Kidney (tissue), 22 donors: ENCODE measurements at places on chromosomes 13 and 19. TPM values are rescaled to one million over a fixed set of nuclear protein-coding genes. Genes with fewer than 3 reads are reported as not detected.

DNA sequence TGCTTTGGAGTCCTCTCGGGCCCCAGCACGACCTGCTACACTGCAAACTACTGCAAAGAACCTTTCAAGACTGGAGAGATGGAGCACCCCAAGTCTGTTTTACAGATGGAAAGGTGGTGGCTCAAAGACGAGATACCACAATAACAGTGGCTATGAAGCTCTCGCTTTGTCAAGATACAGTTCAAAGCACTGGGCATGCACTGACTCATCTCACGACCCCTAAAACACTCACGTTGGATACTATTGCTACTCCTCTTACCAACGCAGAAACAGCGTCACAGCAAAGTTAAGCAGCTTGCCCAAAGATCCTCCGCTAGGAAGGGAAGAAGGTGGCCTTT is 24.0 kb upstream of the LAIR1 start:
- H3K36me3 ChIP-seq, result no peaks in the 10 kb centered on the region
- H3K27ac ChIP-seq, result no peak overlapping the region
- peaks cover 6% of the 10 kb centered on the region for H3K27me3 ChIP-seq
- no peak for DNase-seq

GJB2 gene
- total RNA-seq, result 5.0 TPM

DPY19L3 gene
- total RNA-seq, result 36.7 TPM

MRPL57 gene
- total RNA-seq, result 18.3 TPM

SULT2B1 gene
- total RNA-seq, result 2.3 TPM

DNA sequence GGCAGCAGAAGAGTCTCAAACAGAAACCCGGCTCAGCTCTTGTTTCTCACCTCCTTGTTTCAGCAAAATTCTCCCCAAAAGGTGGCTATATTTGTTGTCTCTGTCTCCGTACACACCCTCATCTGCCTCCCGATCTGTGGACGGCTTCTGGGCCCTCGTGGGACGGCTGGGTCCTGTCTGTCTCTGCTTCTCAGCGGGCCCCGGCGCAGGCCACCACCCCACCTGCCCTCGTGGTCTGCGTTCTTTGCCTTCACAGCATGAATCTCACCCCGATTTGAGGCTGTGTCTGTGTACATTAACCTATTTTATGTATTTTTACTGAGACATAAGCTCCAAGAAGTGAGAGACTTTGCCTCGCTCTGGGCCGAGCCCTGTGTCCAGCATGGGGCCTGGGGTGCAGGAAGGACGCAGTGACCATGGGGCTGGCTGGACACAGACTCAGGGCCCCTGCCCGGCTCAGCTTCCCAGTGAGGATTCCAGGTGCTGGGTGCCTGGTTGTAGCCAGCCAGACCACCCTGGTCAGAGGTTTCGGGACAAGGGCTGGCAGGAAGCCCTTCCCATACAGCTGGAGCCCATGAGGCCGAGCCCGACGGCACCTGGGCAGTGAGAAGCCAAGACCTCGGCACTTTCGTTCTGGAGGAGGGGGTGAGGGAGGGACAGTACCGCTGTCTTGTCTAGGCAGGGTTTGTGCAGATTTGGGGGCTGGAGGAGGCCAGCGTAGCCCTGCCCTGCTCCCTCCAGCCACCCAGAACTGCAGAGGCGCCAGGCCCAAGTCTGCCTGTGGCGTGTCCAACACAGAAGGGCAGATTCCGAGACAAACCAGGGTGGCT is 78.5 kb upstream of the MCF2L start:
- peaks cover 18% of the 10 kb centered on the region for H3K4me1 ChIP-seq
- H3K4me3 ChIP-seq, result no peak overlapping the region
- no peaks in the 10 kb centered on the region for H3K36me3 ChIP-seq
- peak; percentile 48 for DNase-seq
- H3K27me3 ChIP-seq, result no peaks in the 10 kb centered on the region
- no peak overlapping the region for H3K27ac ChIP-seq

- H3K27me3 ChIP-seq, result no peaks in the 10 kb centered on the region
- H3K27ac ChIP-seq, result no peak overlapping the region
- H3K4me3 ChIP-seq, result no peak overlapping the region
- DNase-seq, result no peak
- H3K4me1 ChIP-seq, result no peaks in the 10 kb centered on the region
- no peaks in the 10 kb centered on the region for H3K36me3 ChIP-seq
Measured at GRCh38 chr13:29858667-29859066, 8.2 kb upstream of the UBL3 start.

GRCh38 chr13:93529961-93530360 is 303.4 kb downstream of the GPC6 start:
- no peak overlapping the region for H3K4me3 ChIP-seq
- H3K27me3 ChIP-seq, result no peaks in the 10 kb centered on the region

DNA sequence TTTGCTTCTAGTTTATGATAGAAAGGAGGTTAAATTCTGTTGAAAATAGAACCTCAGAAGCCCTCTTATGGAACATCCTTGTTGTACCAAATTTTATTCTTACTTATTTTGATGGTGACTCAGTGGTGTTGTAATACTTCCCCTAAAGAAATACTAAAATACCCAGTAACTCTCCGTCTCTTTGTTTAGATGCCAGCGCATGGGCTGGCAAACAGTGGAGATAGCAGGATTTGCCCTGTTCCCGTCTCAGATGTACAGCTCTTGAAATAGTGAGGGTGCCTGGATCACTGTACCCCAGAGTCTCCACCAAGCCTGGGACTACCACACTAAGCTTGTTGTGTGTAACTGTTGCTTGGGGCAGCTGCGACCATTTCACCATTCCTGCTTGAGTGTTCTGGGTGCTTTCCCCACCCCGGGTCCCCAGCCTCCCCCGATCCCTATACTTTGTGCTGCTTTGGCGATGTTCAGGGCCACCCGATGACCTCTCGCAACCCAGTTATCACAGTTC is 67.0 kb upstream of the TEX29 start:
- H3K4me1 ChIP-seq, result no peaks in the 10 kb centered on the region
- peaks cover 7% of the 10 kb centered on the region for H3K36me3 ChIP-seq
- DNase-seq, result no peak
- H3K4me3 ChIP-seq, result no peak overlapping the region

ZNF66 gene
- total RNA-seq, result 5.8 TPM

DNA sequence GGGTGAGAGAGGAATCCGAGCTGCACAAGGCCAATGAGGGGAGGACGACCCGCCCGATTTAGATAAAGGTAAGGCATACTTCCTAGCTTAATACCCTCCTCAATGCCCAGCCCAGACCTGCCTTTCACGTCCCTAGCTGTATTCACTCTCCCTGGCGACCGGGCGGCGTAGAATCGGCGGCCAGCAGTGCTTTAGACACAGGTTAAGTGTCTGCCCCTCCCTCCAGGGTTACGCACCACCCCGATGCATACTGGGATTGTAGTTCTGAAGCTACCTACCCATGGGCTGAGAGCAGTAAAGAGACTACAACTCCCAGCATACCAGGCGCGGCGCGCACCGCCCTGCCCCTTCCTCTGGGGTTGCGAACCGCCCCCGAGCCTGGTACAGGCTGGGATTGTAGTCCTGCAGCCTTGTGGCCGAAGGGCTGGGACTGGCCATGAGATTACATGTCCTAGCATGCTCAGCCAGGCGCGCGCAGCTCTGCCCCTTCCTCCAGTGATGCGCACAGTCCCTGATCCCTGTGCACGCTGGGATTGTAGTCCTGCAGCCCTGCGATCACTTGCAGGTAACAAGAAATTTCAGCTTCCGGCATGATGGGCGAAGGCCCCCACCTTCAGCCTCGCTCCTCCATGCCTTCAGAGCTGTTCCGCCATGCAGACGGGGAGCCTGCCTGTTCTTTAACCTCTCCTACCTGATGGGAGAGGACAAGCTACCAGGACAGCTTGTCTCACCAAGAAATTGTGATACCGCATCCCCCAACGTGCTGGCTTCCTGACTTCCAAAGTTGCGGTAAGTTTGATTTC is 43.5 kb upstream of the ZNF14 start:
- H3K4me1 ChIP-seq, result peaks cover 16% of the 10 kb centered on the region
- peak overlapping the region; percentile 99 for H3K4me3 ChIP-seq
- no peaks in the 10 kb centered on the region for H3K36me3 ChIP-seq
- H3K27ac ChIP-seq, result peak overlapping the region; percentile 68
- no peaks in the 10 kb centered on the region for H3K27me3 ChIP-seq

- no peak overlapping the region for H3K27ac ChIP-seq
- H3K27me3 ChIP-seq, result no peaks in the 10 kb centered on the region
- no peak for DNase-seq
Measured at GRCh38 chr19:7602935-7603497, 7.4 kb downstream of the CAMSAP3 start.

DNA sequence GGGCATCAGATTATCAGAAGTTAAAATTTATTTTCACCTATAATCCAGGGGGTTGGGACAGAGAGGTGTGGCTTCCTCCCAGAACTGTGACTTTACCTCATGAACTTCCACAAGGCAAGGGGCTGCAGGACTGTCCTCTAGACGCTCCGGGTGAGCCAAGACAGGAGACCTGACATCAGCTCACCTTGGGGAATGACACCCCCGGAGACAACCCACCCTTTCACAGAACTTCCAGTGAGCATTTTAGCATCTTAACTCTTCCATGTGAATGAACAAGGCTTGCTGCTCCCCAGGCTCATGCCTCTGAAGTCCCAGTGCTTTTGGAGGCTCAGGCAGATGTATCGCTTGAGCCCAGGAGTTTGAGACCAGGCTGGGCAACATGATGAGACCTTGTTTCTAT is 29.4 kb upstream of the TFDP1 start:
- peaks cover 2% of the 10 kb centered on the region for H3K36me3 ChIP-seq
- no peak overlapping the region for H3K27ac ChIP-seq
- H3K4me3 ChIP-seq, result no peak overlapping the region
- H3K27me3 ChIP-seq, result no peaks in the 10 kb centered on the region
- DNase-seq, result no peak

DNA sequence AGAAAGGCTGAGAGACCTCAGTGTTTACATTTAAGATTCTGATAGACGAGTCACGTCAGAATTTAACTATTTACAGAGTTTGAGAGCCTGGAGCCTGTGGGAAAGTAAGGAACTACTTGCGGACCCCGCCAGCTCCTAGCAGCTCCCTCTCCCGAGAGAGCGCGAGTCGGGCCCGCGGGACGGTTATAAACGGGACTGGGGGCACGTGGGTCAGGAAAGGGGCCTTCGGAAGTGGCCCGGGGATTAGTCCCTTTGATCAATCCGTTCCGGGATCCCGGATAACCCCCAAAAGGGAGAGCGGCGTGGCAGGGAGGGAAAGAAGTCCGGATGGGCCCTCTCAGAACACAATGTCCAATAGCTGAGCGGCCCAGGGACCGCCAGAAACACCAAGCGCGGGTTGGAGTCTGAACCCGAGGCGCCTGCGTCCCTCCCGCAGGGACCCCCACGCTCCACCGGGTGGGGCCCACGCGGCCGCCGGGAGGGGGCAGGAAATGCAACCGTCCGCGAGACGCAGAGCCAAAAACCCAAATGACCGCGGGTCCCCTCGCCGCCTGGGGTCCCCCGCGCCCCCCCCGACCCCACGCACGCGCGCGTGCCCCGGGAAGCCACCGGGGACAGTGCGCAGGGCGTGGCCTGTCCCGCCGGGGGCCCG is 3.6 kb downstream of the ZIC5 start:
- no peak overlapping the region for H3K4me3 ChIP-seq
- peaks cover 61% of the 10 kb centered on the region for H3K27me3 ChIP-seq
- H3K27ac ChIP-seq, result no peak overlapping the region
- H3K4me1 ChIP-seq, result no peaks in the 10 kb centered on the region
- no peaks in the 10 kb centered on the region for H3K36me3 ChIP-seq
- peak; percentile 24 for DNase-seq

DNA sequence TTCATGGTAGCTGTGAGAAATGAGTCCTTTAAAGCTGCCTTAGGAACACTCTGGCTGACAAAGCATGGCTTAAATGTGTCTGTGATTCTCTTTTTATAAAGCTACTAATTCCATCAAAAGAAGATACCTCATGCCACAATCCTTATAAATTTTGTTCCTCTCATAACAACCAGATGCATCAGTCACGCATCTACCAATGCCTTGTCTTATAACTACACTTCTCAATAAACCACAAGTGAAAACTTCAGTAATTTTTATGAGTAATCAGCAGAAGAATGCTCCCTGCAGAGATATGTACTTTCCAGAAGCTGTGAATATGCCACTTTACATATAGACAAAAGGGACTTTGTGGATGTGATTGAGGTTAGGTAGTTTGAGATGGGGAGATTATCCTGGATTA is 147.8 kb downstream of the SUCLA2 start:
- no peak overlapping the region for H3K4me3 ChIP-seq
- H3K36me3 ChIP-seq, result no peaks in the 10 kb centered on the region
- no peaks in the 10 kb centered on the region for H3K4me1 ChIP-seq
- no peaks in the 10 kb centered on the region for H3K27me3 ChIP-seq
- no peak overlapping the region for H3K27ac ChIP-seq

DNA sequence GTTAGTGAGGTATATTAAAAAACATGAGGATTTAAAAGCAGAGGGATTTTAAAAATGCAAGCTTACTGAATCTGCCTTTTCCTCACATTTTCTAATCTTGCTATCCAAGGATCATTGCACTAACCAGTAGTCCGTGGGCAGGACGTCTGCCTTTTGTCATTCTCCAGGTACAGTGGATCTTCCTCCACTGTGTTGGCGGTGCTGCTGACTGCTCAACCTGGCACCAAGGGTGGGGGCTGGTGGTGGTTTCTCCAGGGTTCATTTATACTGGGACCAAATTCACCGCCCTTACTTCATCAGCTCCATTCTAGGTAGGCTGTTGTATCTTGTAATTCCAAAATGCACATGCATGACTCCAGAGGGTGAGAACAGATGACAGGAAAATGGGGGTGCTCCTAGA is 169.3 kb downstream of the STK24 start:
- H3K36me3 ChIP-seq, result peaks cover 3% of the 10 kb centered on the region
- H3K27ac ChIP-seq, result no peak overlapping the region
- no peaks in the 10 kb centered on the region for H3K27me3 ChIP-seq
- DNase-seq, result no peak
